ENCODE measurements at places on chromosomes 16 and 17.

GRCh38 chr17:66506641-66507040 is 204.2 kb downstream of the PRKCA start:
- DNase-seq, result no peak

GRCh38 chr17:42555122-42555622 is 2.4 kb downstream of the HSD17B1 start:
- DNase-seq, result no peak

DNA sequence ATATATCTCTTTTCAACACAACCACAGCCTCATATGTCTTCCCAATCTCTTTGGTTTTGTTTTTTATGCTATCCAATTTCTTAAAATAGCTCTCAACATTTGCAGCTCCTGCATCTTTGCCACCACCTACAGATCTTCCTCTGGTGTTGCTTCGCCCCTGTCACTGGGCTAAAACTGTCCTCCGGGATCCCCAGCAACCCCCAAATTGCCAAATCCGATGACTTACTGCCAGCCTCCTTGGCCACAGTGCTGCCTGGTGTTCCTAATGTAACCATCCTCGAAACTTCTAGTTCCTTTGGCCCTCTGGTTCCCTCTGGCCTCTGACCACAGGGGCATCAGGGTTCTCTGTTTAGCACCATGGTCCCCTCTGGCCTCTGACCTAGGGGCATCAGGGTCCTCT is 70.8 kb downstream of the ELAC2 start:
- no peak for DNase-seq

GRCh38 chr16:89511374-89511773 is 3.2 kb downstream of the SPG7 start:
- no peak for DNase-seq

DNA sequence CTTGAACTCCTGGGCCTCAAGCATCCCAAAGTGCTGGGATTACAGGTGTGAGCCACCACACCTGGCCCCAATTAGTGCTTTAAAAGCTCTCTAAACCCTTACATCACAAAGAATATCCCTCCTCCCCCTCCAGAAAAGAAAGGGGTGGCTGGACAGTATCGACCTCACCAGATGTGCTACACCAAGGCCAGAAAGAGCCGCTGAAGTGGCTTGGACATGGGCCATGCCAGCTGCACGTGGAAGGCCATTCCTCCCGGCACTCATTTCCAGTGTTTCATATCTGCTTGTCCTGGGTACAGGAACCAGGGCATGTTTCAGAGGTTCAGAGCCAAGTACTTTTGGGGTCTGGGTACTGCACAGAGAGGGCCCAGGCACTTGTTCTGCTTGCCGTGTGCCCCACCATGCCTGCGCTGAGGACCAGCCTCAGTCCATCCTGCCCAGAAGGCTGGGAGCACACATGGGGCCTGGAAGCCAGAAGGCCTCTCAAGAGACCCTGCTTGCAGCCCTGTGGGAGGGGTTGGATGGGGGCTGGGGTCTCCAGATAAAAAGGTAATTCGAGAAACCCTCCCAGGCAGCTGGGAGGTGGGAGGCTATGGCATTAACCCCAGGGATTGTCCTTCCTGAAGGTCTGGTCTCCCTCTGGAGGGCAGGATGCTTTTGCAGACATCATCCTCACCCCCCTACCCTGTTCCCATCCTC is 3.5 kb upstream of the SRRM2 start:
- DNase-seq, result no peak

- no peak for DNase-seq
These were observed 7.0 kb downstream of the TOM1L2 start for GRCh38 chr17:17965152-17965721.

DNA sequence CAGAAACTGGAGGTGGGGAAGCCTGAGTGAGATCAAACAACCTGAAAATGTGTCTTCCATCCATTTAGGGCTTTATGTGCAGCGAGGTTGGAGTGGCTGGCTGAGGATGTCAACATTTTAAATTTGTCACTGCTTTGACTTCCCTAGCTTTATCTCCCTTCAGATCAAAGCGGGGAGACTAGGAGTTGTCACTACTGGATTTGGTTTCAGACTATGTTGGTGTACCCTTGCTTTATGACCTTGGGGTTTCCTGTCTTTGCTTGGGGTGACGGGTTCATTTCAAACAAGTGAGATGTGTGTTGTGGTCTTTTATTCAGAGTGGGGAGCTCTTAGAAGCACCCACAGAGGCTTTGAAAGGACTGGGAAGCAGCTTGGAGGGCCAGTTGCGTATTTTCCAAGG is 25.6 kb downstream of the MSI2 start:
- DNase-seq, result no peak

DNA sequence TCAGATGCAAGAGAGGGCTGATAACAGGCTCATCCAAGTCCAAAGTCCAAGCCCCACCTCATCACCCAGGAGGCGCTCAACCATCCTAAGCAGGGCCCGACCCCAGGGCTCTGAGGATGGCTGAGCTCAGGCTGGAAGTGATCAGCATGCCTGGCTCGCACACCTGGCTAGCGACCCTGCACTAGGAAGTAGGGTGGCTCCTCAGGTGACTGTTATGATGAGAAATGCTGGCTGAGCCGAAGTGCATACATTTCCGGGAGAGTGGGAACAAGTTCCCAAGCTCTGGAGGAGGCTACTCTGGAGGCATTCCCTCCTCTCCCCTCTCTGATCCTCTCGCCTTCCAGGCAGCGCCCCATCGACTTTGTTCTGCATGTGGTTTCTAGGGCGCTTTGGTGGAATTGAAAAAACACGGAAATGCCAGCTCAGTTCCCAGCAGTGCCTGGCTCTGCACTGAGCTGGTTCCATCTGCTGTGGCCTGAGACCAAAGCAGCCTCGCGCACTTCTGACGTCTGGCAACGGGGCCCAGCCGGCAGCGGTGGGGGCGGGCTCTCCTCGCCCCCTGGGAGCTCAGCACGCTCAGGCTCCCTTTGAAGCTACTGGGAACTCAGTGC is 130.3 kb downstream of the IRF8 start:
- no peak for DNase-seq

GRCh38 chr17:80663781-80664206 is 119.2 kb downstream of the RPTOR start:
- DNase-seq, result peak; percentile 55

GRCh38 chr17:62950067-62950466 is 16.0 kb upstream of the TANC2 start:
- no peak for DNase-seq

GRCh38 chr17:80164185-80164584 is 5.6 kb upstream of the CARD14 start:
- DNase-seq, result no peak

GRCh38 chr16:67562918-67563707 is 787 bp downstream of the CTCF start:
- DNase-seq, result peak; percentile 74

DNA sequence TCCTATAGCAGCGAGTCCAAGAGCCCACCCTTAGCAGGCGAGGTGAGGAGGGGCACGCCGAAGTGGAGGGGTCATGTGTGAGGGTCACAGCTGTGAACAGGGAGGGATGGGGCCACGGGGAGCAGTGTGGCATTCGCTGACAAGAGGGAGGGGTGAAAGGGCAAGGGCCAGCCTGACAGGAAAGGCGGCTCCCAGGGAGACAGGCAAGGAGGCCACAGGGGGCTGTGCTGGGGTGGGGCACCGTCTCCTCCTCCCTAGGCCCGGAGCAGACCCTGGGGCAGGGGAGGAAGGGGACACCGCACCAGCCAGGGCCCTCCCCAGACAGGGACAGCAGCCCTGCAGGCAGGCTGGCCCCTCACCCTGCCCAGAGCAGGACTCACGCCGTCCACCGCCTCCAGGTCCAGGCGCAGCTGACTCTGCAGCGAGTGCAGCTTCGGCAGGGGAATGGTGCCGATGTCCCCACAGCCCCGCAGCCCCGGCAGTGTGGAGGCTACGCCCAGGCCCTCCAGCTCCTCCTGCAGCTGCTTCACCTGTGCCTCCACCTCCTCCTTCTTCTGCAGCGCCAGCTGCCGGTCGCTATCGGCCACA is 15.1 kb downstream of the GNPTG start:
- no peak for DNase-seq

GRCh38 chr16:65878347-65878746 is 488.1 kb upstream of the CDH5 start:
- no peak for DNase-seq

- DNase-seq, result no peak
These were observed 88.3 kb upstream of the DNAH17 start for GRCh38 chr17:78665387-78665951.

- peak; percentile 55 for DNase-seq
These were observed at the start of gene AKTIP for GRCh38 chr16:53502331-53503269. Gene AKTIP (minus strand): TSS chr16:53503209. CDS start chr16:53500259, 2,950 bp downstream.

DNA sequence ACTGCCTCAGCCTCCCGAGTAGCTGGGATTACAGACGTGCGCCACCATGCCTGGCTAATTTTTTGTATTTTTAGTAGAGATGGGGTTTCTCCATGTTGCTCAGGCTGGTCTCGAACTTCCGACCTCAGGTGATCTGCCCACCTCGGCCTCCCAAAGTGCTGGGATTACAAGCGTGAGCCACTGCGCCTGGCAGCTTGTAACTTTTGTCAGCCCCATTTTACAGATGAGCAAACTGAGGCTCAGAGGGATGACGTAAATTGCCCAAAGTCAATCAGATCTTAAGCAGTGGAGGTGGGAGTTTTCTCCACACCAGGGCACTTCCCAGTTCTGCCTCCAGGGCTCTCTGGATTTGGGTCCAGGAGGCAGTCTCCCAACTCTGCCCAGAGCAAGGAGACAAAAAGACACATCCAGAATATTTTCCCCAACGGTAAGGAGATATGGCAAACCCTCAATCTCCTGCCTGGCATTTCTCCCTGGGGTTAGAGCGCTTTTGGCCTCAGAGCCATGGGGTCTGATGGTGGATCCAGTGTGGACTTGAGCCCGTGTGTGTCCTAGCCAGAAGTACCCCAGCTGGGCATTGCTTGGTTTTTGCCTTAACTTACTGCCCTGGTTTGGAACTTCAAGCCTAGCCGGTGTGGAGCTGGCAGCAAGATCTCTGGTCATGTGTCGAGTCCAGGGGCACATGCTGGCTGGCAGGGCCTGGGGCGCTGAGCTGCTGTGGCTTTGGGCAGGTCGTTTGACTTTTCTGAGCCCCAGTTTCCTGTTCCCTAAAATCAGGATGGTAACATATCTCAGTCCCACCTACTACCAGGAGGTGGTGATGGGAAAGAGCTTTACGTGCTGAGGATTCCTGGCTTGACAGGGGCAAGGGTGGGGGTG is 3.4 kb downstream of the ADAM11 start:
- no peak for DNase-seq

GRCh38 chr16:70746708-70747424 is 54.1 kb downstream of the VAC14 start:
- peak; percentile 33 for DNase-seq

DNA sequence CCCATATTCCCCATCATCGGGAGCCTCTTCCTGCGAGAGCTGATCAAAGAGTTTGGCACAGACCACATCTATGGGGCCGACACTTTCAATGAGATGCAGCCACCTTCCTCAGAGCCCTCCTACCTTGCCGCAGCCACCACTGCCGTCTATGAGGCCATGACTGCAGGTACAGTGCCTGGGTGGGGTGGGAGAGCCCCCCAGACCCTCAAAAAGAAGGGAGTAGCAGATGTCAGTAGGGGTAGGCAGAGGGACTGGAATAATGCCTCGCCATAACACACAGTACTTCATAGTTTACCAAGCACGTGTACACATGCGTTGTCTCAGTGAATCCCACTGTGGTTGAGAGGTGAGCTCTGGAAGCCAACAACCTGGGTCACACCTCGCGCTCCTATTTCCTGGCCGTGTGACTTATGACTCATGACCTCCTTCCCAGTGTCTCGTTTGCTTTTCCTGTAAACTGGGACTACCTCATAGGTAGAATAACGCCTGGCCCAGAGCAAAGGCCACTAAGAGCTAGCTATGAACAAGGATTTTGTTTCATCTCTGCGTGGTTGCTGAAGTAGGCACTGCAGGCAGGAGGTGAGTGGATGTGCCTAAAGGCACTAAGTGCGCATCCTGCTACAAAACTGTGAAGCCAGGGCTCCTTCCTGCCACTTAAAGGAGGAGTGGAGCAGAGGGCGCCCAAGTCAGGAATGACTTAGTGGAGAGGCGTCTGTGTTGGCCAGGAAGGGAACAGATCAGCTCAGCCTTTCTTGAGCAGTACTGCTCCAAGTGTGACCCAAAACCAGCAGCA is 5.2 kb downstream of the NAGLU start:
- DNase-seq, result no peak

DNA sequence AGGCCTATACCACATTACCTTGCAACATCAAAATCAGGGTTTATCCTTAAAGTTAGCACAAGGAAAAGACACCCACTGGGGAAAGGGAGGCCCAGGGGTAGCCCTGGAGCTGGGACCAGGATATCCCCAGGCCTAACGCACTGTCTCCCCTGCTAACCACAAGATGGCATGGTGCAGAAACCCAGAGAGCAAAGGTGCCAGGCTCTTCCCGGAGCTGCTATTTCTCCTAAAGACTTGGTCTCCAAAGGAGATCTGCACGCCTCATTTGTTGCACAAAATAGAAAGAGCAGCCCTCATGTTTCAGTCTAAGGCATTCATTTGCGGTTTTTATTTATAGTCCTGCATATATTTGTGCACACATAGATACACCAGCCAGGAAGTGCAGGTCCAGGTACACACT is 408.6 kb downstream of the SOX9 start:
- no peak for DNase-seq

GRCh38 chr16:67425061-67425460 is 5.9 kb upstream of the HSD11B2 start:
- no peak for DNase-seq

DNA sequence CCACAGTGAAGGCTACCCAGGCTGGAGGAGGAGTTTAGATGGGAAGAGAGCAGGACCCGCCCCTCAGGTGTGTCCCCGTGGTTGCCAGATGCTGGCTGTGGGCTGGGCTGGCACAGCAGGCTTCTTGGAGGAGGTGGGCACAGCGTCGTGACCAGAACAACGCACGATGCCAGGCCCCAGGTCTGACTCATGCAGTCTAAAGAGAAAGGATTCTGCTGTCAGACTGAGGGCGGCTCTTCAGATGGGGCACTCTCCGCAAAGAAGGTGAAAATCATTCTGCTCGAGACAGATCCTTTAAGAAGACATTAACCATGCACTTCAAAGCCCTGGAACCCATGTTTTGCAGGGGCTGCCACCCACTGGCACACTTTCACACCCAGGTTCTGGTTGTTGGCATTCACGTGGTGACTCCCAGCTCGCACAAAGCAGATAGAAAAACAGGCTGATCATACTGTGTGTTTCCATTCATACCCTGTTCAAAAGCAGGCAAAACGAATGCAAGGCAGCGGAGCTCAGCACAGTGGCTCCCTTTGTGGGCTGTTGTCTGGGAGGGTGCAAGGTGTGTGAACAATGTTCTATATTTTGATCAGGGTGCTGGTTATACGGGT is 19.0 kb downstream of the CACNG4 start:
- no peak for DNase-seq

DNA sequence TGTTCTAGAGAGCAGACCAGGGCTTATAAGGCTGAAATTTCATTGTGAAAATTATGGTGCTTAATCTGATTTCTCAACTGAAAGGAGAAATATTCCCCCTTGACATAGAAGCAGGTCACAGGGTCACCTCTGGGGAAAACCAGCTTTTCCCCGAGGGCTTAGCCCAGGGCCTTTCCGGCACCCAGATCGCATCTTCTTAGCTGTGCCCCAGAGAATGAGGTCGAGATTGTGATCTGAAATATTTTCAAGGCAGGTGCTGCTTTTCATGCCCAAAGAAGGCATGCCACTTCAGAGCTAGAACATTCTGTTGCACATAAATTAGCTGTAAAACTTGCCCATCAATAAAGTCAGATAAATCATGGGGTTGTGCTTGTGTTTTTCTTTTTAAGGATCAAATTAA is 25.4 kb upstream of the ARHGAP17 start:
- DNase-seq, result no peak

- peak; percentile 30 for DNase-seq
These were observed at the start of gene USP43 for GRCh38 chr17:9644910-9645751. Gene USP43 (plus strand): TSS chr17:9645517. CDS start chr17:9645633, 116 bp downstream.

Measured in activated T-cell treated with anti-CD3 and anti-CD28 coated beads, Interleukin-2, amount 50 U/mL, for 72 hours (primary cell).